ENCODE measurements at places on chromosomes 7 and 10. TPM values are rescaled to one million over a fixed set of nuclear protein-coding genes. Genes with fewer than 3 reads are reported as not detected.

GET4 gene
- total RNA-seq = 75.1 TPM

GRCh38 chr7:15236952-15237351, 324.9 kb downstream of the AGMO start:
- no peaks in the 10 kb centered on the region for H3K4me1 ChIP-seq
- no peak overlapping the region for H3K4me3 ChIP-seq
- no peaks in the 10 kb centered on the region for H3K36me3 ChIP-seq
- no peak overlapping the region for H3K27ac ChIP-seq

DNA sequence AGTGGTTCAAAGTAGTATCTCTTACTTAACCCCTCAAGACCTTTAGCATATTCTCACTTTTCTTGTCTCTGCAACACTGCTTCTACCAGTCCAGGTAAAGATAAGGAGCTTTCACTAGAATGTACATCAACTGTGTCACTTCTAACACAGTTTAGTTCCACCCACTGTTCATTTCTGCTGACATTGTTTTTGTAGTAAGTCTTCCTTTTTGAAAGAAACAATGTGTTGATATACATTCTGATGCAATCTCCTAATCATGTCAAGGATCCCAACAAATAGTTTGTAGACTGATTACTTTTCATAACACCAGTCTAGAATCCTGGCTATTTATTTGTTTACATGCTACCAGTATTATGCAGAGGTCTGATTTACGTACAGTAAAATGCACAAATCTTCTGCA, 47.5 kb downstream of the CCSER2 start:
- H3K27me3 ChIP-seq = no peaks in the 10 kb centered on the region
- DNase-seq = no peak
- no peak overlapping the region for H3K27ac ChIP-seq

ZYX gene
- total RNA-seq = 237 TPM

DNA sequence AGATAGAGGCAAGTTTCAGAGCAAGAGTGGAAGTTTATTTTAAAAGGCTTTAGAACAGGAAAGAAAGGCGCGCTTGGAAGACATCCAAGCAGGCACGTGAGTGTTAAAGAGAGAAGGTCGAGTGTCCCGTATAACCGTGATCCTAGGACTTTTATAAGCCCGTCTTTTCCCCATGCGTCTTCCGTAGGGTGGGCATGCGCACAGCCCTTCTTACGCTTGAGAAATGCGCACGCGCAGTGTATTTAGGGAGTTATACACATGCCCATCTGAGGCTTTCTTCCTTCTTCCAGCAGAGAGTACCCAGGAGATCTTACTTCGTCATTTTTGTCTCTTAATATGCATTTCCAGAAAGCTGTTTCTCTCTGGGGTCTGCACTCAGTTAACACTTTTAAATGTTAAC, 52.4 kb downstream of the CALD1 start:
- H3K4me3 ChIP-seq = no peak overlapping the region
- no peak overlapping the region for H3K27ac ChIP-seq
- H3K4me1 ChIP-seq = no peaks in the 10 kb centered on the region

- H3K27me3 ChIP-seq = no peaks in the 10 kb centered on the region
- H3K27ac ChIP-seq = no peak overlapping the region
- no peaks in the 10 kb centered on the region for H3K36me3 ChIP-seq
- DNase-seq = no peak
- no peak overlapping the region for H3K4me3 ChIP-seq
Observed at GRCh38 chr10:88081457-88082054, 218.1 kb downstream of the PTEN start.

DNA sequence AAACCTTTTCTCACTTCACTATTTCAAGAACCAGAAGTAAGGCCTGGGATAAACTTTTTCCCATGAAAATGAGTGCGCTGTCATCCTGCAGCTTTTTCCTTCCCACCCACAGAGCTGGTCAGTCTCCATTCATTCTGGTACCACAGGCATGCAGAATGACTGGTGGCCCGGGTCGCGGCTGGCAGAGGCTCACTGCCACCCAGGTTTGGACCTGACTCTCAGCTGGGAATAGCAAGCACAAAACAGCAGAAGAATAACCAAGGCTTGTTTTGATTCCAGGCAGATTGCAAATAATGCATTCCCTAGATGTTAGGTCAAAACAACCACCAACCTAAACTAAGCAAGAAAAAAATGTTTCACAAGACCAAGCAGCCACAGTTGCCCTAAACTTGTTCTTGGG, 190.5 kb upstream of the NRP1 start:
- no peak for DNase-seq
- no peaks in the 10 kb centered on the region for H3K27me3 ChIP-seq
- H3K36me3 ChIP-seq = peaks cover 3% of the 10 kb centered on the region
- H3K27ac ChIP-seq = no peak overlapping the region

DNA sequence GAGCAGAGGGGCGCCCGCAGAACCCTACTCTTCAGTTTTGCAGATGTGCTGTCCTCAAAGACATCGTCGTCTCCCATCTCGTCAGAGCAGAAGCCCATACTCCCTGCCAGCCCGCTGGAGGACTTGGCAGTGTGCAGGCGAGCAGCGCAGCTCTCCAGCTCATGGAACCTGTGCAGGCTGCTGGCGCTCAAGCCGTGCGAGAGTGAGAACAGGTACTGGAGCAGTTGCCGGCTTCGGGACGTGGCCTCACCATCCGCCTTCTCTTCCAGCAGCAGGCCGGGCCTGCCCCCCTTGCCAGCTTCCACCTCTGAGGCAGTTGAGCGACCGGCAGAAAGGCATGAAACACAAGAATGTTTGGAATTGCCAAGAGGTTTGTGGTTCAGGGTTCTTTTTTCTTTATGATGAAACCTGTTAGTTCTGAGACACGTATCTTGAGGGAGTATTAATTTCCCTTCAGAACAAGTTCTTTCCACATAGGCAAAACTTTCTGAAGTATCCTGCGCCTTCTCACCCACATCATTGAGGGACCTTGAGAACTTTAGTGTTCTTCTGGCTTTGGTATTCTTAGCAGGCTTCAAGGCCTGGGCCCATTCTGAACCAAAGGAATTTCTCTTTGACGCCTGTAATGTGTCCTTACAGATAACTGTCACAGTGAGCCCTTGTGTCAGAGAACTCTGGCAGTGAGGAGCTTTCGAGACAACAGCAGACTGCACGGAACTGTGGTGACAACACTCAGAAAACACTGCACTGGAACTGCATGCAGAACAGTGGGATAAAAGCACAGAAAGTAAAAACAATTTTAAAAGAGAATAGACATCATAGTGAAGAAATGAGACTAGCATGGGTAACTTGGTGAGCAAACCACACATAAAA, 89.5 kb downstream of the ALOX5 start:
- H3K4me3 ChIP-seq = no peak overlapping the region
- H3K27ac ChIP-seq = no peak overlapping the region
- no peaks in the 10 kb centered on the region for H3K27me3 ChIP-seq
- H3K4me1 ChIP-seq = no peaks in the 10 kb centered on the region

DNA sequence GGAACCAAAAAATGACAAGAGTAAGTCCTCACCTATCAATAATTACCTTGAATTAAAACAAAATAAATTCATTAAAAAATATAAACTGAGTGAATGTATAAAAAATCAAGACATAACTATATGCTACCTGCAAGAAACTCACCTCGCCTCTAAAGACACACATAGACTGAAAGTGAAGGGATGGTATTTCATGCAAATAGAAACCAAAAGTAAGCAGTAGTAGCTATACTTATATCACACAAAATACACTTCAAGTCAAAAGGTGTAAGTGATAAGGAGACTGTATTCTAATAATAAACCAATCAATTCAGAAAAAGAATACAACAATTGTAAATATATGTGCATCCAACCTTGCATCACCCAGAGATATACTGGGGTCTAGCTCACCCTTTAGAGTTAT, 332.6 kb downstream of the SH2D4B start:
- H3K4me1 ChIP-seq = no peaks in the 10 kb centered on the region
- DNase-seq = no peak
- H3K36me3 ChIP-seq = no peaks in the 10 kb centered on the region

LIPA gene
- 20.0 TPM for total RNA-seq

GRCh38 chr7:8155836-8156235, 106.1 kb downstream of the ICA1 start:
- H3K36me3 ChIP-seq = peaks cover 15% of the 10 kb centered on the region
- no peak for DNase-seq
- H3K4me3 ChIP-seq = no peak overlapping the region
- no peaks in the 10 kb centered on the region for H3K4me1 ChIP-seq

DYNC1I1 gene
- 3.2 TPM for total RNA-seq

RET gene
- 11.2 TPM for total RNA-seq

DNA sequence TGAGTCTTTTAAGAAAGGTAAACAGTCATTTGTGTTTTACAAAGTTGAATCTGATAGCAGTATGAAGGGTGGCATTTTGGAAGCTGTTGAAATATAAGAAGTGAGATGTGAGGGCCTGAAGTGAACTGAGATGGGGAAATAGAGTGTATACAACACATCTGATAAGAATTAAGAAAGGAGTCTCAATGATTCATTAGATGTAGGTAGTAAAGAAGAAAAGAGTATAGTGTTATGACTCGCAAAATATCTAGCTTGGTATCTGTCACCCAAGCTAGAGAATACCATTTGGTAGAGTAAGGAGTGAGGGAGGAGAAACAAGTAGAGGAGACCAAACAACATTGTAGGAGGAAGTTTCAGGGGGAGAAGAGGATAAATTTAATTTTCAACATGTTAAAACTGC, 5.3 kb downstream of the PTPN12 start:
- no peak overlapping the region for H3K4me3 ChIP-seq
- no peaks in the 10 kb centered on the region for H3K27me3 ChIP-seq
- H3K36me3 ChIP-seq = peaks cover 11% of the 10 kb centered on the region
- no peaks in the 10 kb centered on the region for H3K4me1 ChIP-seq

GRCh38 chr10:9709849-9710248, 1307.8 kb upstream of the CELF2 start:
- H3K36me3 ChIP-seq = no peaks in the 10 kb centered on the region
- no peak for DNase-seq
- no peak overlapping the region for H3K27ac ChIP-seq

GRCh38 chr7:119594956-119595355, 678.0 kb upstream of the KCND2 start:
- peaks cover 3% of the 10 kb centered on the region for H3K4me1 ChIP-seq
- H3K27ac ChIP-seq = no peak overlapping the region
- no peaks in the 10 kb centered on the region for H3K36me3 ChIP-seq

LRRC18 gene
- not detected for total RNA-seq

GRCh38 chr10:47243791-47244190, 56.2 kb upstream of the GDF10 start:
- no peak overlapping the region for H3K27ac ChIP-seq
- no peaks in the 10 kb centered on the region for H3K36me3 ChIP-seq
- DNase-seq = peak; percentile 12
- no peaks in the 10 kb centered on the region for H3K4me1 ChIP-seq
- H3K27me3 ChIP-seq = no peaks in the 10 kb centered on the region
- no peak overlapping the region for H3K4me3 ChIP-seq

DNA sequence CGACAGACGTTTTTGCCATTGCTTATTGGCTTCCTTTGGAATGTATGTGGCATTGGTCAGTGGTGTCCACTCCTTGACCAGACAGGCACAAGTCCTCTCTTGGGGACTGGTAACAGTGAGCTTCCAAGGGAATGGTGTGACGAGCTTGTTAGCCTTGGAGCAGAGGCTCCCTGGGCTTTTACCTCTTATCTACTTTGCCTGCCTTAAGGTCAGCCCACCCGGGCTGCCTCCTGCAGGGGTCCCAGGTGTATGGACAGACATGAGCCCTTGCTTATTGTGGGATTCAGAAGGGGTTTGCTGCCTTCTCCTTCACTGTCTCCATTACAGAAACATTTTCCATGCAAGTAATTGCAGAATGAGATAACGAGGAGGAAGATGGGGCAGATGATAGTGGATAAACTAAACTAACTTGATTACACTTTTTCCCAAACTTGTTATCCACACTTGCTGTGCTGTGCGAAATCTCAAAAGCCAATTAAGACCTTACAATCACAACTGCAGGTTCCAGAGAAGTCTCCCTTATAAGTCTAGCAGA, 29.7 kb downstream of the PLPP4 start:
- H3K27me3 ChIP-seq = no peaks in the 10 kb centered on the region
- no peak overlapping the region for H3K4me3 ChIP-seq
- DNase-seq = no peak
- H3K36me3 ChIP-seq = 0 out of 2 replicates have a peak, but pooled peaks cover 4% of the 10 kb centered on the region

DNA sequence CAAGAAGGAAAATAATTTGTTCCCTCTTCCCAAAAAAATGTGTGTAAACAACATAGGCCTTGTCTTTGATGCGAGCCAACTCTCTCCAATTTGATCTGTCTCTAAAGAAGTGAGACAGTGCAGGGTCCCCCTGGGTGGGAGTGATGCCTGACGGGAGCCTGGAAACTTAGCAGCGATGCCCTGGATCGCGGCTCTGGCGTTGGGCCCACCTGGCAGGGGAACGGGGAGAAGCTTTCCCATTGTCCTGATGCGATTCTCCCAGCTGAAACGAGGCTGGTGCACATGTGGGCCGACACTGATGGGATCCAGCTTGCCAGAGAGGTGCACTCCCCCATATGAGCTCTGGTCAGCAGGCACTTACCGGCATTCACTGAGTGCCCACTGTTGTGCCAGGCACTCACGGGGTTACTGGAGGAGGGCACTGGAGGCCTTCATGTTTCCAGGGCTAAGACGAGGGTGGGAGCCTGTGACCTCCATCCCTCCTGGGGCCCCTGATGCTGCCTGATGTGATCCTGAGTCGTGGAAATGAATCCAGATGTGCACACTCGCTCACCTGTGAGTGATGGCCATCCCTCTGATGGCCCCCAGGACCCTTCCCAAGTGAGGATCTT, 132.8 kb downstream of the PTPN20 start:
- H3K36me3 ChIP-seq = no peaks in the 10 kb centered on the region
- H3K4me3 ChIP-seq = no peak overlapping the region
- no peak for DNase-seq
- no peaks in the 10 kb centered on the region for H3K27me3 ChIP-seq

GRCh38 chr7:43851805-43852204, 17.5 kb downstream of the MRPS24 start:
- DNase-seq = no peak
- no peaks in the 10 kb centered on the region for H3K4me1 ChIP-seq
- H3K36me3 ChIP-seq = peaks cover 5% of the 10 kb centered on the region
- H3K27ac ChIP-seq = no peak overlapping the region
- H3K27me3 ChIP-seq = no peaks in the 10 kb centered on the region
- no peak overlapping the region for H3K4me3 ChIP-seq

DNA sequence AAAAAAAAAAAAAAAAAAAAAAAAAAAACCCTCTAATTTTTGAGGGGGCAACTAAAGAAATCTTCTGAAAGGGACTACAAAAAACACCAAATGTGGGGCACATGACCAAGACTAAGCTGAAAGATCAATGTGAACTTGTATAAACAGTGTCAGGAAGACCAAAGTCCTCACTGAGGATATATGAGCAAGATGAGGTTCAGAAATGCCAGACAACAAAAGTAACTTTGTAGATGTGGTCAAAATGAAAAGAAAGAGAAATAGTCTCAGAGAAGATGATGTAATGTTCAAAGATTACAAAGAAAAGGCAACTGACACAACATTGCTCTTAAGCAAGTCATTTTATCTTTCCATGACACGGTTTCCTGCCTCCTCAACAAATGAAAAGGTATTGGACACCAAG, 48.7 kb upstream of the PTPRZ1 start:
- H3K4me3 ChIP-seq = no peak overlapping the region
- H3K4me1 ChIP-seq = no peaks in the 10 kb centered on the region
- no peak overlapping the region for H3K27ac ChIP-seq
- H3K36me3 ChIP-seq = no peaks in the 10 kb centered on the region
- no peaks in the 10 kb centered on the region for H3K27me3 ChIP-seq
